Heart left ventricle (tissue), 16 donors: ENCODE measurements at places on chromosomes 7 and 10.

GRCh38 chr10:12500381-12501303, 151.3 kb downstream of the CAMK1D start:
- no peak for DNase-seq

- DNase-seq = no peak
These were observed 77.6 kb upstream of the IMMP2L start for GRCh38 chr7:111639934-111640333.

GRCh38 chr10:4839353-4839752, 13.3 kb downstream of the AKR1E2 start:
- DNase-seq = no peak

GRCh38 chr7:105021967-105022366, 8.0 kb downstream of the KMT2E start:
- DNase-seq = no peak

DNA sequence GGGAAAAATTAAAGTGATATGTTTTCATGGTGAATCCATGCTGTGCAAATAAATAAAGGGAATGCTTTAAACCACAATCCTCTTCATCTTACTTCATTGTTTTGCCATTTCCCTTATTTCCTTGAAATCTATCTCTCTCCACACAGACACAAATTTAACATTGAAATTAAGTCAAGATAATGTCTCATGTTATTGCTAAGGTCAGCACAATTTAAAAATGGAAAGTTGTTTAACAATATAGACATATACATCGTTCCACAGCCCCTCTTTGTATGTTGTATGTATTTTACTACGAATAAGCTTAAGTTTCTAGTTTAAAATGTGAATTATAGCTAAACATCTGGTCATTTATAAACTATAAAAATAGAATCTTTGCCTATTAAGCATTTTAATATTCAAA, 256.9 kb downstream of the PLXDC2 start:
- no peak for DNase-seq

DNA sequence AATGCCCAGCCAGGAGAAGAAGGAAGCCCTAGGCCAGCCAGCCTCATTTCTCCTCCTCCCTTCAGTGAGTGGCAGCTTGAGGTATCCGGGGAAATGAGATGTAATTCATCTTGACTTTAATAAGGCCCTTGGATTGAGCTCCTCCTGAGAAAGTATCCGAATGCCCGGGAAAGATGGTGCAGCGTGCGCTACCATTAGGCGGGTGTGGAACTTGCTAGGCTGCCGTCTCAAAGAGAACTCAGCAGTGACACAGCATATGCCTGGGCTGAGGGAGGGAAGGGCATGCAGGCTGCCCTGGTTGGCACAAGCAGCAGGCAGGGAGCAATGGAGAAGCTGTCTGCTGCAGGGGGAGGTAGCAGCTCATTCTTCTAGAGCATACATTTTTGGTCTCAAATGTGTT, 659.8 kb upstream of the FOXK1 start:
- no peak for DNase-seq

DNA sequence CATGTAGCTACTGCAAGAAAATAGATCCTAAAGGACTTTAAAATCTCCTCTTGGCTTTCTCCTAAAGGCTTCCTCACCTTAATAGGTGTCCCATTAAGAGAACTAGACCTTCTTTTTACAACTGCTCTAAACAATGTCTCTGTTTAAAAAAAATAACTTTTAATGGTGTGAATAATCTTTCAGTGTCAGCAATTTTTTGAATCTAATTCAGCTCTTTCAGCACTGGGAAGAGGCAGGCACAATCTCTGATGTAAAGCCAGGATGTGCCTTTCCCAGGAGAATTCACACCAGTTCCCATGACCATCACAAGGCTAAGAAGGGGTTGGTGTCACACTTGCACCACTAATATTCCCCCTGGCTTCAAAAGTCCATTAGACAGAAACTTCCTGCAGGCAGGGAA, 254.6 kb downstream of the XPNPEP1 start:
- no peak for DNase-seq

DNA sequence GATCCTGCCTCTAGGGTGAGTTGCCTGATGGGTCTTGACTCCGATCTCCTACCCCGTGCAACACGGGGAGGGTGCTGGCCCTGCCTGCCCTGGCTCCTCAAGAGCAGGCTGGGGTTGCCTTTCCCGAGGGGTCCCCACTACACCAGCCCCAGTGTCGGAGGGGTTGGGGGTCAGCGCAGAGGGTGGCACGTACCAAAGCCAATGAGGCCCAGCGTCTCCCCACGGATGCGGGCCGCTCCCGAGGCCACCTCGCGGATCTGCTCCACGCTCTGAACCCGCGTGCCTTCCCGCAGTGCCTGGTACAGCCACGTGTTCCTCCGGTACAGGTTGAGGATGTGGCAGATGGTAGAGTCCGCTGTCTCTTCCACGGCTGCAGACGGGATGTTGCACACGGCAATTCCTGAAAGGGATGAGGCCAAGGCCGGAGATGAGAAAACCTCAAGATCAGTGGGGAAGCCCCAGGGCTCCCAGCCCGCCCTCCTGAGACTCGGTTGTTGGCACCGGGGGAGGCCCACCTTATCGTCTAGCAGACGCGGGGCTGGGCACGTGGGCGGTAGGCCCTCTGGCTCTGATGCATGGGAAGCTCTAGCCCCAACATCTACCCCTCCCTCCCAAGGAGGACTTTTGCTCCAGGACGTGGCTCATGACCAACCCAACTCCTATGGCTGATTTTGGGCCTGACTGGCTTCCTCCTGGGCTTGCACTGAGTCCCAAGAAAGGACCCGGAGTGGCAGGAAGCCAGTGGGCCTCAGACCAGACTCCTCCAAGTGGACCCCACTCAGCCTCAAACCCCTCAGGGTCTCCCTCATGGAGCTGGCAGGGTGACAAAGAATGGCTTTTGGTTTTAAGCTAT, 56.1 kb downstream of the ZRANB1 start:
- no peak for DNase-seq

- no peak for DNase-seq
These were observed 30.0 kb downstream of the CLDN12 start for GRCh38 chr7:90433221-90433620.

DNA sequence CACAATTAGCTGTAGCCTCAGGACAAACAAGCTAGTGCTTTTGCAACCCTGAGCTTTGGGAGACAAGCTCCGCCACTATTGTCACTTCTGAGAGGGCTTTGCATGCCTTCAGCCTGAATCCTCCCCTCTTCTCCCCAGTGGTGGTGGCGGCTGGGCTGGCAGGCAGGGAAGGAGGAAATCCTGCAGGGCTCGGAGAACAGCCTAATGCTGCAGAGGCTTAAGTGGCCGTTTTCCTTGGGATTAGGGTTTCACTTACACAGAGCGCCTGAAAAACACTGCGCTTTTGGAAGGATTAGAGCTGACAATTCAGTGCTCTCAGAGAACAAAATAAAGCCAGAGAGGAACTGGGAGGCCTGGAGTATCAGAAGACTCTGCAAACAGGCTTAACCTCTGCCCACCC, 71.3 kb downstream of the PAX2 start:
- DNase-seq = no peak

- DNase-seq = no peak
These were observed 23.2 kb upstream of the AOAH start for GRCh38 chr7:36747280-36748016.

DNA sequence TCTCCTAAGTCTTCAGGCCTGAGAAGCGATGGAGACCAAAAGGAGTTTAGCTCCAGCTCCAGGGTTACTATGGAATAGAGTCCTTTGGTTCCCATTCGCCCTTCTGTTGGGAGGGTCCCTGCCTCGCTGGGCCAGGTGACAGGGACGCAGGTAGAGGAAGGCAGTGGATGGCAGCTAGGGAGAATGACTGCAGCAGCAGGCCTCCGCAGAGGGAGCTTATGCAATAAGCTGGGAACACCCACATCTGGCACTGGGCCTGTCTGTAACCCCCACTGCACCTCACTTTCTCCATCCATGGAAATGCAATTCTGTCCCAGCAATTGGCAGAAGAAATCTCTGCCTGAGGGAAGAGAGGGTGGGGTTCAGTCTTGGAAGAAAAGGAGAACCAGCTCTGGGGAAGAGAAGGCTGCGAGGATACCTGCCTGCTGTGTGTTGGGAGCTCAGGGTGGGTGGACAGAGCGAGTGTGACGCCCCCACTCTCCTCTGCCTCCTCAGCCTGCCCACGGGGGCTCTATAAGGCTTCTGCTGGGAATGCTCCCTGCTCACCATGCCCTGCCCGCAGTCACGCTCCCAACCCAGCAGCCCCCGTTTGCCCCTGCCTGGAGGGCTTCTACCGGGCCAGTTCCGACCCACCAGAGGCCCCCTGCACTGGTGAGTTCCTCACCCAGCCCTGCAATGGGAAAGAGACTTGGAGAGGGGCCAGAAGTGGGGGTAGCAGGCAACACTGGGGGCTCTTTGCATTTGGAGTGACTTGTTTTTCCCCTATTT, 10.3 kb downstream of the EPHB6 start:
- DNase-seq = no peak

DNA sequence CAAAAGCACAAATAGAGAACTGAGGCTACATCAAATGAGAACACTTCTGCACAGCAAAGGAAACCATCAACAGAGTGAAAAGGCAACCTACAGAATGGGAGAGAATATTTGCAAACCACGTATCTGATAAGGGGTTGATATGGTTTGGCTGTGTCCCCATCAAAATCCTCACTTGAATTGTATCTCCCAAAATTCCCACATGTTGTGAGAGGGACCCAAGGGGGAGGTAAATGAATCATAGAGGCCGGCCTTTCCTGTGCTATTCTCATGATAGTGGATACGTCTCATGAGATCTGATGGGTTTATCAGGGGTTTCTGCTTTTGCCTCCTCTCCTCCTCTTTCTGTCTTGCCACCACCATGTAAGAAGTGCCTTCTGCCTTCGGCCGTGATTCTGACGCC, 120.6 kb upstream of the FRMD4A start:
- no peak for DNase-seq

- no peak for DNase-seq
These were observed 59.8 kb downstream of the ENTPD1 start for GRCh38 chr10:95815701-95816240.

DNA sequence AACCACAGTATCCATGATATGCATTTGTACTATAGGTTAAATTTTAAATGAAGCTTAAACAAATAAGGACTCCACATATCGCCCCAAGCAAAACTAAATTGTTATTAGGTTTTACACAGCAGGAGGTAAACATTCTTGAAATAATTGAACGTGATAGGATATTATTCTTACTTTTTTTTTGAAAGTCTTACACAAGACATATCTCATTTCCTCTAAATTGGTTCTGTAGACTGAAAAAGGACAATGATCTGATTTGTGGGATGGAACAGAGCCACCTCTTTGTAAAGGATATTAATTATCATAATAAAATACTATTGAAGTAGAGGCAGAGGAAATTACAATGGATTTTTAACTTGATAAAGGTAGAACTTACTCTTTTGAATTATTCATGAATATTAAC, 155.1 kb upstream of the SEMA3D start:
- DNase-seq = no peak

DNA sequence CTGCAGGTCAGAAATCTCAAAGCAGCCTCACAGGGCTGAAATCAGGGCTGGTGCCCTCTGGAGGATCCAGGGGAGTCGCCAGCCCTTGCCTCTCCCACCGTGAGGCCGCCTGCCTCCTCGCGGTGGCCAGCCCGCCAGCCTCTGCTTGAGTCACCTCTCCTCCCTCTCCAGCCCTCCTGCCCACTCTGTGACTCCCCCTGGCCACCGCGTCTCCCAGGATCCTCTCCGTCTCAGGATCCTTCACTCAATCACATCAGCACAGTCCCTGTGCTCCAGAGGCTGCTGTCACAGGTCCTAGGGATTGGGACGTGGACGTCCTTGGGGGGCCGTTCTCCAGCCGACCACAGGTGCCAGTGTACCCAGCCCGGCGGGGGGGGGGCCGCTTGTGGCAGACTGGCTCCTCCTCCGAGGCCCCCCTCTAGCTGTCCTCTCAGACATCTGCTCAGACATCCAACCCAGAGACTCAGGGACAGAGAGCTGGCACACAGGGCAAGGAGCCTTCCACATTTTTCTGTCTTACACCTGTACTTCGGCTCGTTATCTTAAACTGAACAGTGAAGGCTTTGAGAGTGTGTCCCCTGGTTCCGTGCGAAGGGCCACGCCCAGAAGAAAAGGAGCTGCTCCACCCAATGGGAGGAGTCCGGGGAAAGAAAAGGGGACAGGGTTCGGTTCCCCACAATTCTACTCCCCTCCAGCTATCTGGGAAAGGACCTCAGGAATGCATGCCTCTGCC, 9.4 kb upstream of the PPP2R2D start:
- DNase-seq = no peak

GRCh38 chr7:73532224-73532623, 10.1 kb upstream of the BAZ1B start:
- no peak for DNase-seq

- no peak for DNase-seq
These were observed 77.1 kb downstream of the GSAP start for GRCh38 chr7:77338883-77339629.

- DNase-seq = no peak
These were observed 127.7 kb downstream of the PRKG1 start for GRCh38 chr10:51201947-51202346.

- DNase-seq = no peak
These were observed 13.1 kb downstream of the CNPY1 start for GRCh38 chr7:155533120-155533826.

DNA sequence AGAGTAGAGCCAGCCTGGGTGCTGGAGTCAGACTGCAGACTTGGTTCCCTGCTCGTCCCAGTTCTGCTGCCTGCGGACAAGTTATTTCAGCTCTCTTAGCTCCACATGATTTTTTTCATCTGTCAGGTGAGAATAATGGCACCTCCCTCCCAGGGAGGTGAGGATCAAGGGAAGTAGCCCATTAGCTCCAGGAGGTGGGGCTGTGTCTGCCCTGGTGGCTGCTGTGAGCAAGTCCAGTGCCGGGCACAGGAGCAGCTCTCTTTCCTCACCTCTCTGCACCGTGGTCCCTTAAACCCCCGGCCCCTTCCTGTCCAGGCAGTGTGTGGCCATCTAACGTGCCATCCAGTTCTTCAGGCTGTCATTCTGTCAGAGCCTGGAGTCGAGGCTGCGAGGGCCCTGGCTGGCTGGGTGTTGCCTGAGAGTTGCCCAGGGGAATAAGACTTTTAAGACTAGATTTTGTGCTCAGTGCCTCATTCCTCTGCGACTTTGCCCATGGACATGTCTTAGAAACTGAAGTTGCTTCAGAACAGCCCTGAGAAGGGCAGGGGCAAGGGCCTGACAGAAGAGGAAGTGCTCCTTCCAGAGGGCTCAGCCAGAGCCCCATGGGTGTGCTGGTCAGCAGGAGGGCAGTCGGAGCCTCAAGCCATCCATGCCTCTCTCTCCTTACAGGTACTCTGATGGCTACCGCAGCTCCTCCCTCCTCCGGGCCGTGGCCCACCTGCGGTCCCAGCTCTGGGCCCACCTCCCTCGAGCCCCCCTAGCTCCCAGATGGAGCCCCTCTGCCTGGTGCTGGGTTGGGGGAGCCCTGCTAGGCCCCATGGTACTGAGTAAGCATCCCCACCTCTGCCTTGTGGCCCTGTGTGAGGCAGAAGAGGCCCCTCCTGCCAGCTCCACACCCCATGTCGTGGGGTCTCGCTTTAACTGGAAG, 5.0 kb downstream of the ABCB8 start:
- no peak for DNase-seq
